Stimulated activated CD8-positive, alpha-beta memory T cell treated with anti-CD3 and anti-CD28 coated beads, Interleukin-12 subunit alpha, Interleukin-12 subunit beta, amount 100 ng/mL, for 4 hours (primary cell): ENCODE measurements at places on chromosomes 7 and 10.

- no peak for DNase-seq
Observed at GRCh38 chr10:110006358-110007160, 1.2 kb upstream of the ADD3 start.

- DNase-seq: no peak
Observed at GRCh38 chr10:30562787-30563186, 66.8 kb downstream of the LYZL2 start.

DNA sequence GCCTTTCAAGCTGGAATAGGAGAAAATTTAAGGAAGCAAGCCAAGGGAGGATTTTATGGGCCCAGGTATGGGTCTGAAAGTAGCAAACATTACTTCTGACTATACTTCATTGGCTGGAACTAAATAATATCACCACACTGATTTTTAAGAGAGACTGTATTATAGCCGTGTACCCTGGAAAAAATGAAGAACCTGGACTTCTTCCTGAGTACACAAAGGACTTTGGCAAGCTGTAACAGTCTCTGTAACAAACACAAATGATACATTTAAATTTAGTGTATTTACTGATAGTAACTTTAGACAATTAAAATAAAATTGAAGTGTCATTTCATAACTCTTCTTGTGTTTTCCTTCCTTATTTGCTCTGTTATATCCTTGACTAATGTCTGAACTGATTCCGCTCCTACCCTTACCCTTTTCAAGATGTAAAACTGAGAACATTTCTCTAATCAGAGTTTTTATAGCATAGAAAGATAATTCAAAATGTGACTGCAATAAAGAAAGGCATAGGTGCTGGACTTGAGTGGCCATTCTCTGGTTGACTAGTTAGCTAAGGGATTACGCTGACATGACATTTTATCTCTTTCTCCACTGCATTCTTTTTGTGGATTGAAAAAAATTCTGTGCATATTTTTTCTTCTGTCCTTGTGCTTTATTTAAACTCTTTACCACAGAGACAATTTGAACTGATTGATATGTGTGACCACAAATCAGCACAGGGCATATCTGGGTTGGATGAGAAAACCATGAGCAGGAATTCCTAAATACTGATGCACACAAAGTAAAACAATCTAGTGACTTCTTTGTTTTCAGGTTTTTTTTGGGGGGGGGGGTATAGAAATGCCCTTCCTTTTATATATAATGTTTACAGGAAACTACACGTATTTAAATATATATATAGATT lies 349.7 kb downstream of the MDFIC start:
- DNase-seq: no peak

GRCh38 chr10:45515630-45516029 lies 141.6 kb downstream of the ALOX5 start:
- DNase-seq: no peak

DNA sequence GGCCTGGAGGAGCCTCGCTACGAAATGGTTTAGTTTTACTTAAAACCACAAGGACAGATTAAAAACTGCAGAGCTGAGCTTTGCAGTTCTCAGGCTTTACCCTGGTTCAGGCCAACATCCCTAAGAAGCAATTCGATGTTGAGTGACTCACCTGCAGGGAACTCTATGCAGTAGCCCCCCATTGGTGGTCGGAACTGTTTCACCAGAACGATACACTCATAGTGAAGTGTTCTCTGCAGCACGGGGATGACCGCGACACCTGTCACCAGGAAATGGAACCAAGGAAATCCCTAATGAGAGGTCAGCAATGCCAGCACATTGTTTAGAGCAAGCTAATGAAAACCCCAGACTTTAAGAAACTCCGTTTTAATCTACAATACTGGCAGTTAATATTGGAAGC lies 18.0 kb downstream of the NUDT5 start:
- DNase-seq: no peak

- no peak for DNase-seq
Observed at GRCh38 chr7:12257582-12257981, 46.5 kb downstream of the TMEM106B start.

- DNase-seq: no peak
Observed at GRCh38 chr7:66187905-66188304, 17.2 kb upstream of the TPST1 start.

DNA sequence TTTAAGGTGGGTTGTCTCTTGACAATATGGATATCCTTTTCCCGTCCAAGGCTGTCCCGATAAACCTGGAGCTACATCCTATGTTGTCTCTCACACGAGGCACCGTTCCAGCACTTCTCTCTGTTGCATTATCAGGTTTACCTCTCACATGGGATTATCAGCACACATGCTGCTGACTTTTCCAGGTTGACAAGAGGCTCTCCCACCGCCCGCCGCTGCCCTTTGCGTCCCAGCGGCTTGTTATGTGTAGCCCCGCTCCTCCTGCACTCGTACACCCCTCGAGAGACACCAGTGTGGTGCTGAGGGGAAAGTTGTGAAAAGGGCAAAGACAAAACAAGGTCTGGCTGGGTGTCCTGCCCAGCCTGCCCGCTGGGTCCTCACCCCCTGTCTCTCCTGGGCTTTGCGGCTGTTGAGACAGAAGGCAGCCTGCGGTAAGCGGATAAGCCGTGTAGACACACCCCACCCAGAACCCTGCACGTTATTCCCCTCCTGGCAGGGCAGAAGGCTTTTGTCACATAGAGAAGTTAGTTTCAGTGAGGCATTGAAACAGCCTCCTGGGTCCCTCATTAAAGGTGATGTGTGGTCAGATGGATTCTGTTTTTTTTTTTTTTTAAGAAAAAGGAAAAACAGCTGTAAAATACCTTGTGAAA lies 38.7 kb downstream of the UBE3C start:
- no peak for DNase-seq

DNA sequence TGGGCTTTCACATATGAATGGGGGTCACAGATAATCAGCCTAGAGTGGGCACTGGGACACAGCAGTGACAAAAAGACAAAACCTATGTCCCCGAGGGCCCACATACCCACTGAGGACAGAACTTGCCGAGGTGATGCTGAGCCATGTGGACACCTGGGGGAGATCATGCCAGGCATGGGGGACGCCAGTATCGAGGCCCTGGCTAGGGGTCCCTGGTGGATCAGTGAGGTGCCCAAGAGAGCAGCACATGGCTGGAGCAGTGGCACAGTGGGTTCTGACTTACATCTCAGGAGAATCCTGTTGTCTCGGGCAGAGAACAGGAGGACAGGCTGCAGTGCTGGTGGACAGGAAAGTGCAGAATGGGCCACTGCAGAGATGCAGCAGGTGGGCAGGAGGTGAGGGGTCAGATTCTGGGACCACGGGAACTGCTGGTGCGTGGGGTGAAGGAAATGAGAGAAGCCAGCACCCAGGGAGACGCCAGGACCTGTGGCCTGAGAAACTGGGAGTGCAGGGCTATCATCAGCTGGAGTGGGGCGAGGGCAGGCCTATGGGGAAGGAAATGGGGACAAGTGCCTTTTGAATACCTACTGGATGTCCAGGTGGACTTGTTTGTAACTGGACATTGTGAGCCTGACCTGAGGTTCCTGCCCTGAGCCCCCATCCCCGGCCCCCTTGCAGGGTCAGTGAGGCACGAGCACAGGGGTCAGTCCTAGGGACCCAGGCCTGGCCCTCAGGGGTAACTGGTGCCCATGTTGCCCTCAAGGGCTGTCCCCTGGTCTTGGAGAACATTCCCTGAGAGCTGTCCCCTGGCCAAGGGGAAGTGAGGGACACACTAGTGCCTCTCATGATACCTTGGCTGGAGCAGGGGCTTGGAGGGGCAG lies 91.2 kb upstream of the RET start:
- no peak for DNase-seq

GRCh38 chr7:105990727-105991453 lies 27.8 kb downstream of the CDHR3 start:
- no peak for DNase-seq

DNA sequence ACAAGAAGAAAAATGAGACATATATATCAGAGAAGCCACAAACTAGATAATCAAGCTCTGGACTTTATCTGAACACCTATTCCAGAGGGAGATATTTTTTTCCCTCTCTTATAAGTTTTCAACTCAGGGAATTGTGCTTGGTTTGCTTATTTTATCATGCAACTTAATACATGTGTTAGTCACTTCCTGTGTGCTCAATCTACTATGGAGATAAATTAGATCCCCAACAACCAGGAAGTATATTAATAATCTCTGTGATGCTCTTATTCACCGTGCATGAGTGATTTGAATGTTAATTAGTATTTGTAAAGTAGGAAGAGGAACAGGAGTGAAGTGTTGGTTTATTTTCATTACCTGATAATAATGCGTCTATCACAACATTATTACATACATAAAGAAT lies 38.8 kb upstream of the ZNF365 start:
- DNase-seq: no peak

DNA sequence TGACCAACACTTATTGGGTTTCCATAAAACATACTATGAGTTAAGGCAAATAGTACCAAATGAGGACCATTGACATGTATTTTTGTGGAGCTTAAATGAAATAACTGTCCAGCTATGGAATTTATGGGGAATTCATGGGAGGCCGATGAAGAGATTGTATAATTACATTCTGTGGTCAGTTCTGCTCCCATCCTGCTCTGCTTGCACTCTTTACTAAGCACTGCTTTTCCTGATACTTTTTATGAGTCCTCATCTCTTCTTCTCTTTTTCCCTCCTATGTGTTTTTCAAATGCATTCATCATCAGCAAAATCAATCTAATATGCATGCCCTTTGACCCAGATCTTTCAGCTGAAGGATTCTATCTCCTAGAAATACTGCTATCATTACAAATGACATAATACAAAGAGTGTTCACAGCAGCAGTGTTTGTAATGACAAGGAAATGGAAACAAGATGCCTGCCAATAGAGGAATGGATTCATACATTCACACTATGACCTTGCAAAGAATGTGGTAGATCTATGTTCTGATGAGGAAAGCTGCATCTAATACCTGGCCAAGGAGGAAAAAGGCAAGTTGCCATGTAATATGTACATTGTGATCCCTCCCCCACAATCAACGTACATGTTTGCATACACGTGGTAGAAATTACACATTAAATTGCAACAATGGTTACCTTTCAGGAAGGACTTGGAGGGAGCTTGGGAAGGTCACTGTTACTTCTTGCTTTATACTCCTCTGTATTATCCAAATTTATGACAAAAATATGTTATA lies 73.9 kb downstream of the PCGF5 start:
- no peak for DNase-seq

- no peak for DNase-seq
Observed at GRCh38 chr10:105925045-105925785, 1239.3 kb downstream of the SORCS1 start.
